Stimulated activated CD4-positive, alpha-beta T cell treated with anti-CD3 and anti-CD28 coated beads, Interleukin-1b, Interleukin-23, amount 100 ng/mL, for 1 hour (primary cell): ENCODE measurements at places on chromosomes 1 and 21.

DNA sequence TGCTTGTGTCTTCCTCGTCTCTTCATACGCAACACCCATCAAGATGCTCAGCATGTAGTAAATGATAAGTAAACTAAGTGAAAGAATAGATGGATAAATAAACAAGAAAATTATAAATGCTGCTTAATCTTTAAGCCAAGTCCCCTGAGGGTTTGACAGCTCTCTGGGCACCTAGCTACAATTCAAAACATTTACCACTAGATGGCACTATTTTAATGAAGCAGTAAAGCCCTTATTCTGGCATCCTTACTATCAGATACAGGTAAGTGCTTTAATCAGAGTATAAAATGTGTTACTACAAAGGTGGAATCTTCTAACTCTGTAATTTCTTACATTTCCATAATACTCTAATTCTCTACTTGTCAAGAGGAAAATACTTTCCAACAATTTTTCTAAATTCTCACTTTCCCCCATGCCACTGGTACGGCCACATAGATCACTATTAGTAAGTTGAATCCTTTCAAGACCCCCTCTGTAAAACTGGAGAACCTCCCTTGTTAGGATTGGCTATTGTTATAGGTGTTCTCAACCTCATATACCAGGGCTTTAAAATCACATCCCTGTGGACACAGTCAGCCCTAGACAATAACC is 137.8 kb downstream of the BARHL2 start:
- DNase-seq = no peak

DNA sequence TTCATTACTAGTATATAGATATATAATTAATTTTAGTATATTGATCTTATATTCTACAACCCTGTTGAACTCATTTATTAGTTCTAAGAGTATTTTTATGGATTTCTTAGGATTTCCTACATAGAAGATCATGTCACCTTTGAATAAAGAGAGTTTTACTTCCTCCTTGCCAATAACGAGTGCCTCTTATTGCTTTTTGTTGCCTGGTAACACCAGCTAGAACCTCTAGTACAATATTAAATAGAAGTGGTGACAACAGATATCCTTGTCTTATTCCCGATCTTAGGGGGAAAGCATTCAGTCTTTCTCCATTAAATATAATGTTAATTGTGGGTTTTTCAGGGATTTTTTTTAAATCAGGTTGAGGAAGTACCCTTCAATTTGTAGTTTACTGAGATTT is 40.8 kb downstream of the WNT2B start:
- no peak for DNase-seq

GRCh38 chr1:107976431-107976830 is 11.5 kb upstream of the VAV3 start:
- DNase-seq = no peak

DNA sequence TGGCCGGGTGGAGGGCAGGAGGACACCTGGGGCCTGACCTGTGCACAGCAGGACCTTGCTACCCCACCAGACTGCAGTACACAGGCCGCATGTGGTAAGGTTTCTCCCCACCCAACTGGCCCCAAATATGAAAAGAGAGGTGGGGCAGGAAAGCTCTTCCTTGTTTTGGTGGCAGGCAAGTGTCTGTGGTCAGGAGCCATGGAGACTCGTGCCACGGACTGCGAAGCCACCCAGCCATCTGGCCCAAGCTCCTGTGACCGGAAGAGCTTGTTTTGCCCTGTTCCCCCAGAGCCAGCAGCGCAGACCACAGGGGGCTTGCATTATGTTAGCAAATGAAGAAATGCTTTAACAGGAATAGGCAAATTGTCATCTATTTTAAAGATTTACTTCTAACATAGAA is 54.9 kb downstream of the OLIG1 start:
- DNase-seq = no peak

DNA sequence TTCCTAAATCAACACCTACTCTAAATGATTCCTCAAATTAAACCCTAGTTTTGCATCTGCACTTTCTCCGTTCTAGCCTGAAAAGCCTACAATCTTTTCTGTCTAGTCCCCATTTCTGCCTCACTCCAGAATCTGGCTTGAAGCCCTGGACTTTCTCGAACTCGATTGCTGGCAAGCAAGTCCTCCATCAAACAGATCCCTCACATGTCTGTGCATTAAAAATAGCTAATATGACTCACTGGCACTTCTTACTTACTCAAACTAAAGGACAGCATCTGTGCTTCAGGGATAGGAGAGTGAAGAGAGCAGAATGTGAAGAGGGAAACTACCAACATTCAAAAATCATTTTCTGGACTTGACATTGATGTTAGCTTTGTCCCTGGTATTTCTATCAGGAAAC is 51.8 kb upstream of the CXADR start:
- DNase-seq = no peak

- no peak for DNase-seq
Measured at GRCh38 chr1:50595874-50596273, 172.6 kb upstream of the DMRTA2 start.

DNA sequence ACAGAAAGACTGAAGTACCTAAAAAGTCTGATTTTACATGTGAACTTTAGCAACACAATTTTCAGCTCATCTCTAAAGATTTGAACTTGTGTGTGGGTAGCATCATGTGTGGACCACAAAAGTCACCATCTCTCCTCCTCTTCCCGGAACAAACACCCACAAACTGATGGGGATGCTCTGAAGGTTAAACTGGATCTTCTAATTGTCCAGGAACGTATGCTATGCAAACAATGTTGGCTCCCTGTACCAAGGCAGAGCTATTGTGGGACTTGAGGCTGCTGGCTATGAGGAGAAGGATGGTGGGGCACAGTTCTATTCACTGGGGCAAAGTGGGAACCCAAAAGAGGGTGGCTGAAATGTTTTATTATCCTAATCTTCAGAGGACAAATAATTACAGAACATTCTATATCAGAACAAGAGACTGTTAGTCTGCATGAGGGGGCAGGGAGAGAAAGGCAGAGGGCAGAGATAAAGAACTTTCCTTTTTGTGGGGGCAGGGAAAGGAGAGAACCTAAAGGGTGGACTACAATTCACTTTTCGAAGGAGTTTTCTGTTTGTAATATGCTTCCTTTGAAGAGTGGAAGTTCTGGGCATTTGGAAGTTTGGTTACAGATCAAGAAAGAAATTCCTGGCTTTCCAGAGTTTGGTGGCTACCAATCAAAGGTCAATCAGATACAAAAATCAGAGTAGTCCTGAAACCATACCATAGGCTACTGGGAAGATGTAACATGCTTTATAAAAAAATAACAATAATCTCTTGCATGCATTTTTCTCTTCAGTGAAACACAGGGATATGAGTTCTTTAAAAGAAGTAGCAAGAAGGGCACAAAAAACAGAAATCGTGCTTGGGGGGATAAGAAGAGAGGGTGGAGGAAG is 62.9 kb downstream of the GADD45A start:
- no peak for DNase-seq

GRCh38 chr1:9385801-9386573 is 93.3 kb downstream of the SPSB1 start:
- DNase-seq = no peak

DNA sequence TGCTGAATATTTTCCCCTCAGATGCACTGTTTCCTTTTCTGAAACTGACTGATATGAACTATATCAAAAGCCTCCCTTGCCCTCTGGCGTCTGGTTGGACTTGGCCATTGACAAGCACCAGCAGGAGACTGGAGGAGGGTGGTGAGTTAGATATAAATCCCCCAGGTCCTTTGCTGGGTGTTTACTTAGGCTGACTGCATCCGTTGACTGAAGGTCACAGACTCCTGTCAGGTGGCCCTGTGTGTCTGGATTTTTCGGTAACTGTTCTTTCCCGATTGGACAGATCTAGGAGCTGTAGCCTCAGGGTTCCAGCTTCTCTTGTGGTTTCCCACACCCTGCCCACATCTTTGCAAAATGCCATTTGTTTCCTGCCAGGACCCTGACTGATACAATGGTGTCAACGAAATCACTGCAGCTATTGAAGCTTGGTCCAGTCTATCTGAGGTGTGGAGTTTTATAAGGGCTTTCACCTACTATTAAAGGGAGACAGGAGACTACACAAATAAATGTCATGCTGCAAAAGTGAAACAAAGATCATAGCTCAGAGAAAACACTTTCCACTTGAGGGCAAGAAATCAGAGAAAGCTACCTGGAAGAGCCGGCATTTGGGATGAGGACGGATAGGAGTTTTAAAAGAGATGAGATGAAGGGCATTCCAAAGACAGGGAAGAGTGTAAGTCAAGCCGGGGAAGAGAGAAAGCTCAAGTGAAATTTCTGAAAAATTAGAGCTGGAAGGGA is 1.5 kb upstream of the MAGI3 start:
- DNase-seq = no peak

DNA sequence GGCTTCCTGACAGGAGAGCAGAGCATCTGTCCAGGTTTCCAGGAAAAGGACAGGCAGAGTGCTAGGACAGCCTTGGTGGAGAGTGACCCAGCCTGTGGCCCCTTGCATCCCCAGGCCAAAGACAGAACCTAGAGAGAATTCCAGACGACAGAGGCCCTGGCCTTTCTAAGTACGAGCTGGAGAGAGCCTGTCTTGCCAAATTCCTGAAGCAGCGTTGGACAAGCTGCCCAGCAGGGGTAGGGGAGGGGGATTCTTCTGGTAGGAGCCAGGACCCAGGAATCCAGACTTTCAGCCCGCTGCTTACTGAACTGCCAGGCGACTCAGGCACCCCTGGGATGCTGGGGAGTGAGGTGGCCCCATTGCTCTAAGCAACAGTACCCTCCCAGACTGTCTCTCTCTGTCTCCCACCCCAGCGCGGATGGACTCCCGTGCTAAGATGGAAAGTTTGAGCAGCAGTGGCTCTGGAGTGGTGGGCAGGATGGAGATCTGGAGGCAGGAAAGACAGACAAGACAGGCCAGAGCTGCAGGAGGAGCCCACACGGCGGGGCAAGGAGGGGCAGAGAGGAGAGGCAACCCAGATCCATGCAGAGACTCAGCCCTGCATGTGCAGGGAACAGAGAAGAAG is 8.8 kb upstream of the PEAR1 start:
- DNase-seq = no peak

GRCh38 chr1:158002631-158003405 is 9.4 kb downstream of the KIRREL1 start:
- DNase-seq = no peak

GRCh38 chr1:93651695-93652094 is 29.9 kb downstream of the BCAR3 start:
- DNase-seq = no peak

DNA sequence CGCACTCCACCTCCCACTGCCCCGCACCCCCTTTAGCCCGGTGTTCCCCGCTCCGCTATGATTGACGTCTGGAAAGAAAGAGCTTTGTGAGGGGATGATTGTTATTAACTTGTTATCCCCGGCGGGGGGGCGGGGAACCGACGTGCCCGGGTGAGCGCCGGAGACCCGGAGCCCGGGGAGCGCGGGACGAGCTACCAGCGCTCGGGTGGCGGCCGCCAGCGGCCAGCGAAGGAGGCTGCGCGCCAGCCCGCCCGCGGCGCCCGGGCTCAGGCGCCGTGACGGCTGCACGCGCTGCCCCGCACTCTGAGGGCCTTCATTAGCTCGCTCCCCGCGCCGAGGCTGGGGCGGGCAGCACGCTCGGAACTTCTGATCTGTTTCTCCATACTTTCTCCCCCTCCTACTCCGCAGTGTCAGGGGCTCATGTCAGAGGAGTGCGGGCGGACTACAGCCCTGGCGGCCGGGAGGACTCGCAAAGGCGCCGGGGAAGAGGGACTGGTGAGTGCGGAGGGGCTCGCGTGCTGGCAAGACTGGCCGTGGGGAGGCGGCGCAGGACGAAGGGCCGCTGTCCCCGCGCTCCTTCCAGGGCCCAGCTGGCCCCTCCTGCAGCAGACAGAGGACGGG is 2.1 kb downstream of the LHX8 start:
- no peak for DNase-seq

GRCh38 chr1:193306430-193306829 is 120.0 kb upstream of the B3GALT2 start:
- no peak for DNase-seq

GRCh38 chr1:19768353-19769210 is 31.1 kb downstream of the TMCO4 start:
- no peak for DNase-seq

GRCh38 chr1:201593200-201593921 is 54.4 kb downstream of the NAV1 start:
- no peak for DNase-seq

GRCh38 chr1:248631354-248632008 is 3.4 kb downstream of the OR2T11 start:
- DNase-seq = no peak

- DNase-seq = no peak
Measured at GRCh38 chr1:230611128-230611877, 31.0 kb upstream of the COG2 start.

DNA sequence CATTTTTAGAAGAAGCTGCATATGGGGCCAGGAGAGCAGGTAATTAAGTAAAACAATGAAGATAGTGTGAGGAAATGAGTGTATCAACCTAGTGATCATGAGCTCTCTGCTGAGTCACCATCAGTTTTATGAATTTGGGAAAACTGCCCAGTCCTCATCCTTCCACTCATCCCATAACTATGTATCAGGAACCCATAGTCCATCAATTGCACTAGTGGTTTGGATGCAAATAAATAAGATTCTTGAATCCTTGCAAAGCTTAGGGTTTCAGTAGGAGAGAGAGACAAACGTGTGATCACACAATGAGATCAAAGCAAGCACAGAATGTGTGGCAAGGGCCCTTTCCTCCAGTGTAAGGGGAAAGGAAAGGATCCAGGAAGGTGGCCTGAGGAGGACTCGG is 145.6 kb downstream of the ZZZ3 start:
- no peak for DNase-seq

- DNase-seq = no peak
Measured at GRCh38 chr1:68145418-68146126, 86.8 kb downstream of the WLS start.

DNA sequence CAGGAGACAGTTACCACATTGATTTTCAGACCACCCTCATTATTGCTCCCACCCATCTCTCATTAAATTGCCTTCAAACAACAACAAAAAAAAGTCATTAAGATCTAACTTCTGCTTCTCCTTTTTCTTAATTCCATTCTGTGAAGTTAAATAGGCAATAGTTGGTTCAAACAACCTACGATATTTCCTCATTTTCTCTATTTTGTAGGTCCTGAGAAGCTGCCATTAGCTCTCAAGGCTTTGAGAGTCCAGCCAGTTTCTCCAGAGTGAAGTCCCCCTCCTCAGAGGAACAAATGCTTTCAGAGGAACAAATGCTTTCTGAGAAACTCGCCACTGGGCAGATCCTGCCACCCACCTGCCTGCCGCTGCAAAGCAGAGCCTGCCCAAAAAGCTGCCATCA is 125.6 kb downstream of the ETS2 start:
- no peak for DNase-seq

- DNase-seq = no peak
Measured at GRCh38 chr21:33775100-33775828, 133.0 kb downstream of the ITSN1 start.

- DNase-seq = no peak
Measured at GRCh38 chr1:59526240-59526639, 229.3 kb downstream of the FGGY start.

- DNase-seq = no peak
Measured at GRCh38 chr1:223770621-223771315, 58.4 kb downstream of the CAPN2 start.

- DNase-seq = no peak
Measured at GRCh38 chr1:36881068-36881405, 153.3 kb downstream of the GRIK3 start.

- DNase-seq = no peak
Measured at GRCh38 chr1:213987927-213988506, at the start of gene PROX1. TSS of gene PROX1 (plus strand) at chr1:213987973. CDS start at chr1:213996536, 8,563 bp downstream.

- no peak for DNase-seq
Measured at GRCh38 chr1:76587212-76587611, 280.1 kb upstream of the ST6GALNAC5 start.

GRCh38 chr1:234924450-234925355 is 203.9 kb downstream of the TOMM20 start:
- DNase-seq = no peak
